ENCODE measurements at places on chromosomes 3 and 15. TPM values are rescaled to one million over a fixed set of nuclear protein-coding genes. Genes with fewer than 3 reads are reported as not detected.

GRCh38 chr3:119602676-119603075 lies 5.0 kb downstream of the PLA1A start:
- no peak for DNase-seq
- no peak overlapping the region for H3K4me3 ChIP-seq
- H3K36me3 ChIP-seq: no peaks in the 10 kb centered on the region
- peaks cover 4% of the 10 kb centered on the region for H3K4me1 ChIP-seq
- peak overlapping the region; percentile 3 for H3K27ac ChIP-seq

GRCh38 chr15:52103217-52104207 lies 9.1 kb downstream of the BCL2L10 start:
- peaks cover 5% of the 10 kb centered on the region for H3K4me1 ChIP-seq
- no peak overlapping the region for H3K4me3 ChIP-seq
- no peak overlapping the region for H3K27ac ChIP-seq

GRCh38 chr3:159879146-159879545 lies 109.5 kb upstream of the IL12A start:
- H3K27me3 ChIP-seq: peaks cover 6% of the 10 kb centered on the region
- no peak overlapping the region for H3K4me3 ChIP-seq
- H3K36me3 ChIP-seq: no peaks in the 10 kb centered on the region
- H3K27ac ChIP-seq: no peak overlapping the region
- no peak for DNase-seq

GRCh38 chr3:27644941-27645340 lies 77.2 kb downstream of the EOMES start:
- no peaks in the 10 kb centered on the region for H3K27me3 ChIP-seq
- no peaks in the 10 kb centered on the region for H3K4me1 ChIP-seq
- H3K27ac ChIP-seq: no peak overlapping the region
- no peaks in the 10 kb centered on the region for H3K36me3 ChIP-seq
- H3K4me3 ChIP-seq: no peak overlapping the region

GRCh38 chr3:62201438-62202035 lies 171.8 kb downstream of the FEZF2 start:
- H3K27ac ChIP-seq: no peak overlapping the region
- H3K4me3 ChIP-seq: no peak overlapping the region
- no peak for DNase-seq
- no peaks in the 10 kb centered on the region for H3K4me1 ChIP-seq
- H3K36me3 ChIP-seq: no peaks in the 10 kb centered on the region

DNA sequence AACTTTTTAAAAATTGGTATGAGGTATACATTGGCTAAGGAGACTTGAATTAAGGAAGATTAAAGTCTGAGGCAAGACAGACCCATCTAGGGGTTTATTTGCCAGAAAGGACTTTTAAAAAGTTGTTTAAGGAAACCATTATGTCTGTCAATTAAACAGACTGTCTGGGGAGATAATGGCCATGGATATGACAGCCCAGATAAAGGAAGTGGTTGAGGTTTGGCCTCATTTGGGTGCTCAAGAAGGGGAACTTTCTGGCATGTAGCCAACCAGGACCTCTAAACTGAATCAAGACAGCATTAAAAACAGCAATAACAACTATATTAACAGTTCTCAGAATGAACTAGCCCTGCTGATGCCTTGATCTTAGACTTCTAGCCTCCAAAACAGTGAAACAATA lies 9.9 kb upstream of the CD200R1L start:
- no peaks in the 10 kb centered on the region for H3K27me3 ChIP-seq
- peaks cover 27% of the 10 kb centered on the region for H3K4me1 ChIP-seq
- H3K36me3 ChIP-seq: peaks cover 30% of the 10 kb centered on the region
- DNase-seq: no peak
- peak overlapping the region; percentile 13 for H3K27ac ChIP-seq
- H3K4me3 ChIP-seq: no peak overlapping the region

- no peak overlapping the region for H3K27ac ChIP-seq
- no peaks in the 10 kb centered on the region for H3K4me1 ChIP-seq
- DNase-seq: no peak
Measured at GRCh38 chr3:109188741-109189140, 52.2 kb downstream of the C3orf85 start.

- no peak overlapping the region for H3K4me3 ChIP-seq
- no peaks in the 10 kb centered on the region for H3K4me1 ChIP-seq
- H3K27me3 ChIP-seq: no peaks in the 10 kb centered on the region
- H3K36me3 ChIP-seq: no peaks in the 10 kb centered on the region
- no peak for DNase-seq
Measured at GRCh38 chr3:96007650-96008195, 806.7 kb upstream of the EPHA6 start.

DNA sequence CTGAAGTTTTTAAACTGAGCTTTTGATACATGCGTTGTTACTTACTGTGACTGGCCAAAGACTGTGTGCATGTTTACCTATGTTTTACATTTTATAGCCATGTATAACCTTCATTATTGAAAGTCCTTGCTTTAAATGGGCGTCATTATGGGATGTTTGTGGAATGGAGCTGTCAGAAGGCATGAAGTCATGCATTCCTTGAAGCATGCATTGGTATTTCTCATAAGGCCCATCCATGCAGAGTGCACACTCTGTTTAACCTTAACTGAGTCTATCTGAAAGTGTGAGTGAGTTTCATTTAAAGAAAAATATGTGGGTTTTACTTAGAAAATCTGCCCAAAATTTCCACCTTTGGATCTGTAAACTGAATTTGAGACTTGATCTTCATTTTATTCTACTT lies 51.1 kb downstream of the PSMD6 start:
- peak overlapping the region; percentile 25 for H3K27ac ChIP-seq
- no peak for DNase-seq

DNA sequence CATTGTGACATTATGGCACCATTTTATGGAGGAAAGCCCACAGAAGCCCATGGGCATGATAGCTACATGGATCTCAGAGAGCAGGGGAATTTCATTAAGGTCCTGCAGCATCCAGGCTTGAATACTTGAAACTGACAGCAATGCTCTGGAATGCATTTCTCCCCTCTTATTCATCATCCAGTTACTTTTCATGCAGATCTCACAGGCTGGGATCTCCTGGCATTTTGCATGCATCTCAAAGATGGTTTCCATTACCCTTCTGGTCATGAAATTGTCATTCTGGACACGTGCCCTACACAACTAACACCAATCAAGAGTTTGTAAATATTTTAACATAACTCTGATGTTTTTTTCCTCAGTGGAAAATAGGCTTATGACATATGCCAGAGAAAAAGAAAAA lies 32.4 kb downstream of the VGLL3 start:
- H3K4me1 ChIP-seq: no peaks in the 10 kb centered on the region
- DNase-seq: no peak
- H3K27me3 ChIP-seq: no peaks in the 10 kb centered on the region
- no peak overlapping the region for H3K27ac ChIP-seq
- no peak overlapping the region for H3K4me3 ChIP-seq
- no peaks in the 10 kb centered on the region for H3K36me3 ChIP-seq

DNA sequence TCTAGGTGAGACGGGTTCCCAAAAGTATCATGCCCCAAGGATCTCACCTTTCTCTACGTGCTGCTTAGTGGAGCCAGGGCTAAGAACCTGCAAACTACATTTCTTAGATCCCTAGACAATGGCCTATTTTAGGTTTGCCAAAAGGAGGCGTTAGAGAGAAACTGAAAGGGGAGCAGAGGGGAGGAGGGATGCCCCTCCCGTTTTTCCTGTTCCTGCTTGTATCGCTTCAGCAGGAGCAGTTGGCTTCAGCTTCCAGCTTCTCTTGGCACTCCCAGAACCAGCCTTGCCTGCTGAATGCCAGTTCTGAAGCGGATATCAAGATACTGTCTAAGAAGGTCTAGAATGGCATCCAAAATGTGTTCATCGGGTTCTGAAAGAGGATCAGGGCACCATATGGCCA lies 58.4 kb upstream of the ABHD17C start:
- no peak overlapping the region for H3K27ac ChIP-seq
- H3K27me3 ChIP-seq: peaks cover 40% of the 10 kb centered on the region
- no peaks in the 10 kb centered on the region for H3K36me3 ChIP-seq

- no peak overlapping the region for H3K27ac ChIP-seq
- H3K4me1 ChIP-seq: peaks cover 46% of the 10 kb centered on the region
- no peaks in the 10 kb centered on the region for H3K36me3 ChIP-seq
- H3K4me3 ChIP-seq: no peak overlapping the region
Measured at GRCh38 chr15:100336061-100336460, 5.7 kb downstream of the ADAMTS17 start.

GRCh38 chr3:46830801-46831200 lies 32.4 kb downstream of the MYL3 start:
- peaks cover 9% of the 10 kb centered on the region for H3K27me3 ChIP-seq
- H3K27ac ChIP-seq: peak overlapping the region; percentile 33
- DNase-seq: no peak
- peaks cover 27% of the 10 kb centered on the region for H3K4me1 ChIP-seq

GRCh38 chr15:58344213-58345070 lies 87.3 kb upstream of the LIPC start:
- no peak overlapping the region for H3K4me3 ChIP-seq
- no peaks in the 10 kb centered on the region for H3K27me3 ChIP-seq
- DNase-seq: no peak
- no peaks in the 10 kb centered on the region for H3K36me3 ChIP-seq

- H3K4me3 ChIP-seq: no peak overlapping the region
- no peaks in the 10 kb centered on the region for H3K4me1 ChIP-seq
- no peaks in the 10 kb centered on the region for H3K36me3 ChIP-seq
- no peak for DNase-seq
- no peak overlapping the region for H3K27ac ChIP-seq
- H3K27me3 ChIP-seq: no peaks in the 10 kb centered on the region
Measured at GRCh38 chr3:147755310-147755709, 346.1 kb downstream of the ZIC1 start.

DNA sequence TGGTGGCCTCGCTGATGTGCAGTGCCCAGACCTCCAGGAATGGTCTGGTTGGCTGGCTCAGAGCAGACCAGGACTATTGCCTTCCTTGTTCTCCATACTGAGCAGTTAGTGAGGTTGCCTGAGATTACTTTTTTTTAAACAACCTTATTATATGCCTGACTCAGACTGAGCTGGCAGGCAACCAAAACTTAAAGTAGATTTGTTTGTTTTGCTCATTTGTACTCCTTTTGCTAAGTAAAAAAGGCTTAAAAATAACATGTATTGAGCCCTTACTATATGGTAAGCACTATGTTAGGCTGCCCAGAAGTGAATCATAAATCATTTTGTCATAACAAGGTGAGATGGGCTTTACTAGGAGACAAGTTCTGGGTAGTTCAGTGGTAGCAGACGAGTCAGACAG lies 92.4 kb downstream of the GHSR start:
- H3K27me3 ChIP-seq: no peaks in the 10 kb centered on the region
- DNase-seq: no peak
- no peak overlapping the region for H3K27ac ChIP-seq
- peaks cover 29% of the 10 kb centered on the region for H3K4me1 ChIP-seq
- peaks cover 20% of the 10 kb centered on the region for H3K36me3 ChIP-seq

The AGBL1 gene
- not detected for total RNA-seq

The CD200R1 gene
- 8.3 TPM for total RNA-seq

The DNAJA4 gene
- 35.2 TPM for total RNA-seq

The C3orf20 gene
- total RNA-seq: 0.93 TPM

The SLC15A2 gene
- total RNA-seq: 5.3 TPM

The DPPA2 gene
- not detected for total RNA-seq

The GOLGA8J gene
- total RNA-seq: not detected

Data from natural killer cell treated with Interleukin-12 subunit alpha and Interleukin-12 subunit beta and Interleukin-15 and Interleukin-18, amount 100 ng/mL, for 72 hours (primary cell).